ENCODE measurements at places on chromosomes 11 and 22. TPM values are rescaled to one million over a fixed set of nuclear protein-coding genes. Genes with fewer than 3 reads are reported as not detected.

DNA sequence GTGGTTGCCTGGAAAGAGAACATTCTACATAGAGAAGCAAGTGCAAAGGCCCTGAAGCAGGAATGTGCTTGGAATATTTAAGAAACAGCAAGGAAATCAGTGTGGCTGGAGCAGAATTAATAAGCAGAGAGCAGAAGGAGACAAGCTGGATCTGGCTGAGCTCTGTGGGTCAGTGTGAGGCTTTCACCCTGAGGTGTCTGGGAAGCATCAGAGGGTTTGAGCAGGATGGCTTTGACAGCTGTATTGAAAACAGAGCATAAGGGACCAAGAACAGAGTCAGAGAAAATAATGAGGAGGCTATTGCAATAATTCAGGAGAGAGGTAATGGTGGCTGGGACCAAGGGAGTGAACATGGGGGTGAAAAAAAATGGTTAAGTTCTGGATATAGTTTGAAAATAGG lies 199.6 kb downstream of the NXPE2 start:
- DNase-seq, result no peak

DNA sequence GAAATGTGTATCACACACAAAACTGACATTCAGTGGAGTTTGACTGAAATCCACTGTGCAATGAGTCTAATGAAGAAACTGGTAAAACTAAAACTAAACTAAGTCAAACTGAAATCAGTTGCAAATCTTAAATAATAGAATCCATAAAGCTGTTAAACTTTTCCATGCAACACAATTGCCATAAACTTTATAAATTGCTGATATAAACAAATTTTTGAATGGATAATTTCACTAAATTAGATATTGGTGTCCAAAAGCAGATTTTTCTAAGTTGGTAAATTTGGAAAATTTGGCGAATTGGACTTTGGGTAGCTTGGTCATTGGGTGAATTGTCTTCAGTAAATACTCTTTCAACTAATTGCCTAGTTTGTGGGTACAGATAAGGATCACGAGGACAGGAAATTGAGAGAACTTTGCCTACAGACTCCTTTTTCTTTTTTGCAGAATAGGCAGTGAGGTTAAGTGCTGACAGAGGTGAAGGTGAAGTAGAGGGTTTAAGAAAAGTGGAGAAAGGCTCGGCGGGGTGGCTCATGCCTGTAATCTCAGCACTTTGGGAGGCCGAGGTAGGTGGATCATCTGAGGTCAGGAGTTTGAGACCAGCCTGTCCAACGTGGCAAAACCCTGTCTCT lies 12.8 kb downstream of the MRPL17 start:
- DNase-seq, result no peak

DNA sequence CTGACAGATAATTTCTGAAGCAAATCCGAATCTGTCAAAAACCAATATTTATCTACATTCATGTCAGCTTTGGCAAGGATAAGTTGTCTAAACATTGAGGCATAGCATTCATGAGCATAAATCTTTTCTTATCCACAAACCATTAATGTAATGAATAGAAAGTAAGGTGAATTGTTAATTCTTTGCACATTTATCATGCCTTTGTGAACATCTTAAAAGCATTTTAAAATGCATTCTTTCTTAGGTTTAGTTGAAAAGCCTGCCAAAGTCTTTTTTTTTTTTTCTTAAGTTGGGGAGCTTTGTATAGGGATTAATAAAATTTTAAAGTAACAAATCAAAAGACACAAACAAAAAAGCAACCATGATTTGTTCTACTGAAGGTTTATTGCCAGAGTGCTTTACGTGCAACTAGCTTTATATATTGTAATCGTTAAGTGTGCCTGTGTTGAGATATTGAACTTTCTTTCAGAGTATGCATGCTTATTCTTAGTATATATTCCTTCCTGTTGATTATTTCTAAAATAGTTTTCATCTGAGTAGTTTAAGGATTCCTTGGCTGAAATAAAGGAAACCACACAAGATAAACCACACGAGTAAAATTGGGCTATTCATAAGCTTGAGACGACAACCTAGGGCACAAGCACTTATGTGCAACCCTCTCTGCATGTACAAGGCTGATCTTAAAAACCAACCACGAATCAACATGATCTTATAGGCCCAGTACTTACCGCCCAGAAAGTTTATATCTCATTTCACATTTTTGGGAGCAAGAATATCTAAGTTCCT lies 1110.9 kb upstream of the CNTN5 start:
- no peak for DNase-seq

DNA sequence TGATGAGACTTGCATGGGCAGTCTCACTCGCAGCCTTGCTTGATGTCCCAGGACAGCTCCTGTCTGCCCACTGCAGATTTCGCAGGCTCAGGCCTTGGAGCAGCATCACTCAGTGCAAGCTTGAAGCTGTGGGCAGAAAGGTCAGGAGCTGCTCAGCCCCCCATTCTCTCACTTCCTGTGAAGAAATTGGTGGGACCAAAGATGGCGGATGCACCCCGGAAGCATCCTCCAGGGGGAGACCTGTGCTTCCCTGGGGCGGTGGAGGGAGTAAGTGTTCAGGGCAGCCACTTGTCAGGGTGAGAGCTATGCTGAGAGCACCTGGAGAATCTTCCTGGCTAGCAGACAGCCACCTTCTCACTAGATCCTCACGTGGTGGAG lies 11.3 kb downstream of the PLAAT2 start:
- no peak for DNase-seq

DNA sequence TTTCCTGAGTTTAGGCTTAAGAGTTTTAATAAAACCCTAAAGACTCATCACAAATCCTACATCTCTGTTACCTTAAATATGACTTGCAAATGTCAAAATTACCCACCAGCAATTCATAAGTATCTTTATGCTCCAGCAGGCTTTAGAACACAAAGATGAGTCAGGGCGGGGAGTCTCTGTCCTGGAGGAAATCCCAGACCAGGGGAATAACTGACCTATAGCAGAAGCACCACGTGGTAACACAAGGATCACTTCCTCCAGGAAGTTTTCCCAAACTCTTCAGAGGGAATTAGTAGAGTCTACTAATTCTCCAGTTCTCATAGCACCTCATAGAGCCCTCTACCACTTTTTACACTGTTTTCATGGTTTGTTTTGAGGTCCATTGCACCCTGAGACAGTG lies 217.0 kb downstream of the NAV2 start:
- no peak for DNase-seq

DNA sequence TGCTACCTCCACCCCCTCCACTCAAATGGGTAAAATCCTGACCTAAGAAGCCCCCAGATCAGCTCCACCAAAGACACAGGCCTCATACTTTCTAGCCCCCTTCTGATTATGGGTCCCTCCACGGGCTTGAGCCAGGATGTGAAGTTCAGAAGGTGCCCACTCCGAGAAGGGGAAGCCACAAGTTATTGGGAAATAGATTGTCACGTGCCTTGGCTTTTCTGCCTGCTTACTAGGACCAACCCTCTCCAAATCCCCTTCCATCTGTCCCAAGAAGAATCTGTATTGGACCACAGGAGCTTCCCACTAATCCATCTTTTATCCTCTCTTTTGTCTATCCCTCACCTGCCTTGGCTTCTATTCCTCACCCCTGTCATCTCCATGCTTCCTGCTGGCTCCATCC lies 3.0 kb upstream of the NRGN start:
- no peak for DNase-seq

DNA sequence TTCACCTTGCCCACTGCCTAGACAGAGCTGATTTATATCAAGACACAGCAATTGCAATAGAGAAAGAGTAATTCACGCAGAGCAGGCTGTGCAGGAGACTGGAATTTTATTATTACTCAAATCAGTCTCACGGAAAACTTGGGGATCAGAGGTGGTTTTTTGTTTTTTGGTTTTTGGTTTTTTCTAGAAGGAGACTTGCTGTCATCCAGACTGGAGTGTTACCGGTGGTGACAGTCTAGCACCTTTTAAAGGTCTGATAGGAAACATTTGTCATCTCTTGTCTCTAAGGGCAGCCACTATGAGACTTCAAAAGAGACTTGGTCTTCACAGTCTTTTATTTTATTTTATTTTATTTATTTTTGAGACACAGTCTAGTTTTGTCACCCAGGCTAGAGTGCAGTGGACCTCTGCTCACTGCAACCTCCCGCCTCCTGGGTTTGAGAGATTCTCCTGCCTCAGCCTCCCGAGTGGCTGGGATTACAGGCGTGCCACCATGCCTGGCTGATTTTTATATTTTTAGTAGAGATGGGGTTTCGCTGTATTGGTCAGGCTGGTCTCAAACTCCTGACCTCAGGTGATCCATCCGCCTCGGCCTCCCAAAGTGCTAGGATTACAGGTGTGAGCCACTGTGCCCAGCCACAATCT lies 19.1 kb downstream of the APOBEC3H start:
- DNase-seq, result no peak

GRCh38 chr11:33585586-33586209 lies 114.9 kb downstream of the C11orf91 start:
- DNase-seq, result no peak

- DNase-seq, result no peak
Measured at GRCh38 chr11:32168924-32169323, 78.0 kb downstream of the RCN1 start.

DNA sequence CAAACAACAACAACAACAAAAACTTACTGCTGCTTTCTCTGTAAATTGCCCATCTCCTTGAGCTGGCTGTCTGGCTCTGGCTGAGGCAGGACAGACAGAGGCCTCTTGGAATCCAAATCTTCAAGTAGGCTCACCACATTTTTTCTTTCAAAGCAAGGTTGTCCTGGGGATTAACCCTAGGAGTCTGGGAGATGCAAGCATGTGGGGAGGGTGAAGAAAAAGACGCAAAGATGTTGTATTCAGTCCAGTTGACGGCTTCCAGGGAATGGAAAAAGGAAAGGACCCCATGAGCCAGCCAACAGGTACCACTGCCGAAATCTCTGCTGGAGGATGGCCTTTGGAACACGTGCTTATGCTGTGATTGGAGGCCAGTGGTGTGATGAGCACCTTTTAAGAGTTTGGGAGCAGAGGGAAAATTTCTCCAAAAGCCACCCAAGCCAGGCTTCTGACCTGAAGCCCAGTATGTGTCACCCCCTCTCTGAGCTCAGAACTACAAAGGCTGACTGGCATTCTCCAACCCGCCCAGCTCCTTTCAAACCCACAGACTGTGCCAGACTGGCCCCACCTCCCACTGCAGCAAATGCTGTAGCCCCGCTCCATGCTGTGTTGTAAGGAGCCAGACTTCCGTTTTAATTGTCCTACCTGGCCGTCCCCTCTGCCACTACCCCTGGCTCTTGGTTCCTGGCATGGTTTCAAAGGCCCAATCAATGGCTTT lies 10.8 kb downstream of the BLID start:
- no peak for DNase-seq

GRCh38 chr11:30936491-30936890 lies 350.3 kb upstream of the MPPED2 start:
- DNase-seq, result no peak

- DNase-seq, result no peak
Measured at GRCh38 chr22:33874206-33874605, 46.1 kb downstream of the LARGE1 start.

- DNase-seq, result no peak
Measured at GRCh38 chr11:5509803-5510202, at the start of gene UBQLN3. Gene UBQLN3 (minus strand): TSS chr11:5509957. CDS start chr11:5509558, 399 bp downstream.

GRCh38 chr11:119370486-119371046 lies 10.9 kb downstream of the USP2 start:
- no peak for DNase-seq

GRCh38 chr11:6705905-6706535 lies 22.9 kb upstream of the MRPL17 start:
- peak; percentile 34 for DNase-seq

- DNase-seq, result no peak
Measured at GRCh38 chr11:123093739-123094138, 31.8 kb upstream of the HSPA8 start.

DNA sequence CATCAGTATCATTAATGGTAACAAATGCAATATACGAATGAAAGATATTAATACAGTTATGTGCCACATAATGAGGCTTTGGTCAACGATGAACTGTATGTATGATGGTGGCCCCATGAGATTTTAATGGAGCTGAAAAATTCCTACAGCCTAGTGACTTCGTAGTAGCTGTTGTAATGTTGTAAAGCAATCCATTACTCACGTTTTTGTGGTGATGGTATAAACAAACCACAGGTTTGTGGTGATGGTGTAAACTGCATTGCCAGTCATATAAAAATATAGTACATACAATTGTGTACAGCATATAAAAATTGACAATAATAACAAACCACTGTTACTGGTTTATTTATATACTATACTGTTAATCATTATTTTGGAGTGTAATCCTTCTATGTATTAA lies 27.4 kb upstream of the GRIA4 start:
- DNase-seq, result no peak

DNA sequence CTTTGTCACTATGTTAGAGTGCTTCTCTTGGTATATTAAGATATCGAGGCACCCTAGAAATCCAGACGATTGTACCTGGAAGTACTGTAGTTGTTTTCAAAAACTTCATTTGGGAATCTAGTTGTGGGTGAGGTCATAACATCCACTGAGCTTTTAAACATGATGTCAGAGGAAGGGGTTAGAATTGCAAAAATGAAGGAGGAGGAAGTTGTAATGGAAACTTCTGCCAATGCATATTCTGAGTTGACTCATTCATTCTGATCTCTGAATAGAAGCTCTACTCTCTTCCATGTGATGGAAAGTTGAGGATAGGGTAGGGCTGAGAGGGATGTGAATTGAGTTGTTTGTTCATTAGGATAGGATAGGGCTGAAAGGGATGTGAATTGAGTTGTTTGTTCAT lies 7.7 kb downstream of the CD44 start:
- no peak for DNase-seq

DNA sequence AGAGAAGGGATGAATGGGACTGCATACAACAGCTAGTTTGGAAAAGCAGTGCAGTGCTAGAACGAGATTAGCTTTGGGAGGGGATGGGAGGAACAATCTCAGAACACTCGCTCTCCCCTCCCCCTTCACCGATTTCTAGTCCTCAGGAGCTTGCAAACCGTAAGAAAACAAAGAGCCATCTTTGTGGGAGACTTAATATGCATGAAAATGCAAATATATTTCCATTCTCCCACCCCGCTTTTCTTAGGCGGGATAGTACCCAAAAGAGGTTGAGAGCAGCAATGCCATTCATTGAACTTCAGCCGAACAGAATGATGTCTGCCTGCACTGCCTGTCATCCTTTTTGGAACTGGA lies 1.1 kb downstream of the SPINDOC start:
- DNase-seq, result no peak

- DNase-seq, result no peak
Measured at GRCh38 chr11:94741022-94741679, 27.0 kb upstream of the AMOTL1 start.

GRCh38 chr22:39991159-39991860 lies 3.4 kb upstream of the FAM83F start:
- DNase-seq, result no peak

Gene GRAMD1B
- 91.8 TPM for total RNA-seq

Gene MAFF
- total RNA-seq, result 16.4 TPM

Gene PHETA2
- 3.6 TPM for total RNA-seq

Gene TSKU
- 1.2 TPM for total RNA-seq

Gene IFTAP
- total RNA-seq, result 1.7 TPM

Gene MMP12
- total RNA-seq, result not detected

Gene OR51Q1
- total RNA-seq, result not detected

Gene PKNOX2
- not detected for total RNA-seq

Gene ABTB2
- total RNA-seq, result 2.3 TPM

Gene DNAJB13
- total RNA-seq, result not detected

Gene SAA4
- total RNA-seq, result not detected

Gene MEI1
- 79.1 TPM for total RNA-seq

Gene PHF21B
- total RNA-seq, result not detected

Gene MYO18B
- total RNA-seq, result 1.6 TPM

Gene MRE11
- total RNA-seq, result 35.7 TPM

Gene MRGPRF
- not detected for total RNA-seq

Gene CARNS1
- 1.1 TPM for total RNA-seq

Gene HBB
- not detected for total RNA-seq

All from activated CD4-positive, alpha-beta memory T cell treated with anti-CD3 and anti-CD28 coated beads, Interleukin-2, amount 10 ng/mL, durations not matched to agents 7 days and 5 days (primary cell).